ENCODE measurements at places on chromosomes 4 and X.

- no peak for DNase-seq
Measured at GRCh38 chrX:31223817-31224216, 152.0 kb upstream of the FTHL17 start.

DNA sequence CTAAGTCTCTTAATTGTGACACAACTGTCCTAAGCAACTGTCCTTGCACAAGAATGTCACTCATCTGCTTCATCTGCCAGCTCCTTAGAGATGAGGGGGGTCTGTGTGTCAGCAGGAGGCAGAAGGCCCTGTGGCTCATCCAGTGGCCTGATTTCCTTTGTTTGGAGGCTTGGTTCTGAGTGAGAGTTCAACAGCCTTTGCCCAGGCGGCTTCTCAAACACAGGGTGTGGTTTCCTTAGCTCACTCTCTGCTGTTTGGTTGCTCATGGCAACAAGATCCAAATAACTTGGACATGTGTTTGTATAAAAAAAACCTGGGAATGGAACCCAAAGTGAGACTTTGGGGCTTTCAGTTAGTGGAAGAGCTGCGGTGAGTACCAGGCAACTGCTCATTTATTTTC is 46.6 kb downstream of the MAP7D3 start:
- DNase-seq = peak; percentile 3

- no peak for DNase-seq
Measured at GRCh38 chr4:123840197-123840596, 443.6 kb downstream of the SPRY1 start.

DNA sequence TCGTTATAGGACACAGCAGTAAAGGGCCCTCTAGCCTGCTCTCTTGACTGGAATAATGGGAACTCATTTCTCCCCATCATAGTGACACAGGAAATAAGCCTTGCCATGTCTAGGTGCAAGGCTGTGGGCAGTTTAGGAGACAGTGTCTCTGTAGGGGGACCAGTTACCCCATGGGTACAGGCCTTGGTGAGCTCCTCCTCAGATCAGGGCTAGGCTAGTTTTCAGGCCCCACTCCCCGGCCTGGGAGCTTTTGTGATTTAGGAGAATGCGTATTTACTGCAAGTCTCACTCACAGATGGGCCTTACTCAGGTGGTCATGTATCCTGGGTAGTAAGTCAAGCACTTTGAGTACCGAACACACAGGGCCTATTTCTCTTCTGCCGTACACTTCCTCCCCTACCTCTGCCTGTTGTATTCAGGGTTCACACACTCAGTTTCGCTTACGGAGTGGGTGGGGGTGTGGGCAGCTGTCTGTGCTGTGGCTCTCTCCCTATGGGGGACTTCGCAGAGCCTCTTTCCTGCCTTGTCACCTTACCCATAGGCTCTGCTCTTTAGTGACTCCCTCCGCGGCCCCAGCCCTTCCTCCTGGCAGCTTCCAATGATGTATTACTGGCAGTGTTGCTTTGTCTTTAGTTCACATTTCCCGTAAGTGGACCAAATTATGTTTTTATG is 34.2 kb downstream of the FAM193A start:
- DNase-seq = no peak

- DNase-seq = no peak
Measured at GRCh38 chrX:16458208-16458607, 191.8 kb upstream of the S100G start.

DNA sequence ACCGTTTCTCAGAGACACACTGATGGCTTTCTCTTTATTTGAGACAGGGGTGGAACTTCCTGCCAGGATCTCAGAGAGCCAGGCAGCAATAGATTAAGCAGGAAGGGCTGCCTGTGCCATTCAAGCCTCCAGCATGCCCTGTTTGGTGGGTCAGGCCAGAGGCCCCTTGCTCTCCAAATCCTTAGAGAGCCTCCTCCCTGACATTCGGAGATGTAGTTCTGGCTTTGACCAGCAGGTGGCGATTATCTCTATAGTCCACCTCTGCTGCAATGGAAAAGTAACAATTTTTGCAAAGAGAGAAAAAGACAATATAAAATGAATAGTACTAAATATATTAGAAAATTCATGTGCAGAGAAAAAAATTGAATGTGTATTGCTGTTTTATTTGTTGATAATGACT is 93.9 kb downstream of the NXF2B start:
- DNase-seq = peak; percentile 63

DNA sequence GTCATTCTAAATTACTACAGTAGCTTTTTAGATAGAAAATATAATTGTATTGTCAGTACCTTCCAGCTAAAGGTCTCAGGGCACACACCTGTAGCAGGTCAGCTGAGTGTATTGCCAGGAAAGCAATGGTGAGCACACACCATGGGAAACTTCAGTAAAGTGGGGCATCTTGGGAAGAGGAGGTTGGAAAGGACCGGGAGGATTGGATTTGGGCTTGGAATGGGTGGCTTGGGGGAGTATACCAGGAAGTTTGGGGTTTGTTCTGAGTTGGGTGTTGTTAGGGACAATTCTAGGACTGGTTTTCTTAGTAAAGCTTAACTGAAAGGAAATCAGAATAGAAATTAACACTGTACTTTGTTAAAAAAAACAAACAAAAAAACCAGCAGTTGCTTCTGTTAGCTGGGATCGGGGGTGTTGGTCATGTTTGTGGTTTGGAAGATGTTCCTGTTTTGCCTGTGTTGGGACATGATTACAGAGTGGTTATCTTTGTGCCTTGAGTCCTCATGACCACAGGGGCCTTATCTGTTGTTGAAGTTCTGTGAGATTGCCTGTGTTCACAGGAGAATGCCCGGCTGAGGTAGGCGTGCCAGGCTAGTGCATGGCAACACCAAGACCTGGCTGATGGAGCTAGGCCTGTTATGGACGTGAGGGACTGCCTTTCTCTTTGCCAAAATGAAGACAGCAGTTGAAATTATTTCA is 35.1 kb downstream of the PRIMPOL start:
- no peak for DNase-seq

DNA sequence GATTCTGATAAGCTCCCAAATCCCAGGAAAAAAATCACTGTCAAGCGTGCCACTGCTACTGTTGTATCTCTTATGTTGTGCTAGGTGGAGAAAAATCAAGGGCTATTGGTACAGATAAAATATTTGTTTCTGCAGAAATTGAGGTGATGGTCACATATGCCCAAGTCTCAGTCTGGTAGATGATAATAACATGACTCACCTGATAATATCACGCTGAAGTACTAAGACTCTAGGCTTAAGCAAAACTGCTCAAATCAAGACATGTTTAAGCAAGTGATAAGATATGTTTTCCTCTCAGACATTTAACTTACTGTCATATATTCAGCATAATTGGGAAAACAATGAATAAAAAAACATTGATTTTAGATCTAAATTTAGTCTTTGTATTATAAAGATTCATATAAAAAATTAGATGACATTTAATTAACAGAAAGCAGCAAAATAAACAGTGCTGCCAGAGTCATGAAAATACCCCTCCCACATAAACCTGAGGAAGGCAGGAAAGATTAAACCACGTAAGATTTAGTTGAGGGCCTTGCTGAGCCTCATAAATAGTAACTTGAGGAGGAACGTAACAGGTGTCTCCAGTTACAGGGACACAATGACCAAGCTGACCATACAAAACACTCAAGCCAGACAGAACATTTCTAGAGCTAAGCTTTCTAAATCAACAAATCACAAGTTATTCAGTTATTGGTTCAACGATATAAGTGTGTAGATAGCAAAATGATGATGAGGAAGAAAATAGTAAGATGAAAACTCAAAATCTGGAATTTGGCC is 143.5 kb downstream of the CHM start:
- no peak for DNase-seq

DNA sequence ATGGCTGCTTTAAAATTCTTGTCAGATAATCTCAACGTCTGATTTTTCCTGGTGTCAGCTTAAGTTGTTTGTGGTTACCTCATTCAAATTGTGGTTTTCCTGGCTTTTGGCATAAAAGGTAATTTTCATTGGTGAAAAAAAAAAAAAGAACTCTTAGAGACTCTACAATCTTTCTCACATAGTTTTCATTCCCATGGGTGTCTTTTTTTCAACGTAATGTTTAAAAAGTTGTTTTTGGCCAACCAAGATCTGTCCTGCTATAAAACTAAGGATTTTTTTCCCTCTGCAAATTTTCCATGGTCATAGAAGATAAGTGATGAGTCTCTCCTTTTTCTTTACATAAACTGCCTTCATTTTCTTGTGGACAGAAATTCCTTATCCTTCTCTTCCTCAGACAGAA is 28.9 kb upstream of the RPS6KA6 start:
- DNase-seq = no peak

GRCh38 chrX:153830640-153831428 is 490 bp upstream of the PDZD4 start:
- DNase-seq = peak; percentile 48

DNA sequence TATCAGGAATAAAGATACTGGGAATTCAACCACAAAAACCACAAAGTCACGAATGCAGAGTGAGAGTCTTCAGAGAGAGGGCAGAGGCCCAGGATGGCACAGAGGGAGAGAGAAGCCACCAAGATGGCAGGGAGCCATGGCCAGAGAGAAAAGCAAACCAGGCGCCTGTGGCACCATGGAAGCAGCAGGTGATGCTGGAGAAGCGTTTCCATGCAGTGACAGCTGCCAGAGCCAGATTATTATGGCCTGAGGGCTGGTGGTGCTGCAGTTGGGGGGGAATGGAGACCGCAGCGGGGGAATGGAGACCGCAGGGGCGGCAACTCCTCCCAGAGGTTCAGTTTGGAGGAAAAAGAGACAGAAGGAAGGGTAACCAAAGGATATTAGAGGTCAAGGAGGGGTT is 5.8 kb downstream of the TAFAZZIN start:
- no peak for DNase-seq

DNA sequence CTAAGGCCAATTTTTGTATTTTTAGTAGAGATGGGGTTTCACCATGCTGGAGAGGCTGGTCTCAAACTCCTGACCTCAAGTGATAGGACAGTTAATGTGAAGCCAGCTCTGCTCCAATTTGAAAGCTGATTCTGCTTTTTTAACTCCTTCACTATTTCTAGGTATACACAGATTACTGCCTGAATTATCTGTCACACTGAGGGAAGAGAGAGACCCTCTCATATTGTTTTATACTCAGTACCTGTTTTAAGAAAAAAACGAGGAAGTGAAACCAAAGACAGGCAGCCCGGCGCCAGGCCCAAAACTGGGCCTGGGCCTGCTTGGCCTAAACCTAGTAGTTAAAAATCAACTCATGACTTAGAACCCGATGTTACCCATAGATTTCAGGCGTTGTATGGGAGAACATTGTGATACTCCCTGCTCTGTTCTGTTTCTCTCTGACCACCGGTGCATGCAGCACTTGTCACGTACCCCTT is 1601.5 kb upstream of the PCDH10 start:
- DNase-seq = no peak

GRCh38 chrX:51608126-51608525 is 10.6 kb downstream of the CENPVL3 start:
- no peak for DNase-seq

DNA sequence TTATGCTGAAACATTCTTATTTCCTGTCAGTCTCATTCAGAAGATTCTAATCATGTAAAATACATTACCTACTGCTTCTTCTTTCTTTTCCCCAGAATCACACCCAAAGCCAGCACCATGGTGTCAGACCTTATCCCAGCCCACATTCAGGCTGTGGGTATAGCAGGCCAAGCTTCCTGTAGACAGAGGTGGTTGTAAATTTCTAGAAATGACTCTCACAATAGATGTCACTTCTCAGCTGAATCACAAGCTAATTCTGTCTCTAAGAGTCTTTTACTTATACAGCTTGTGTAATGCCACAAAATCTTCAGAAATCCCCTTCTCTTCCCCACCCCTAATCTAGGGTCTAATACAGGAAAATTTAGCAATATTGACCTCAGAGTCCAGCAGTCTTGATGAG is 239.6 kb downstream of the PARM1 start:
- DNase-seq = no peak

DNA sequence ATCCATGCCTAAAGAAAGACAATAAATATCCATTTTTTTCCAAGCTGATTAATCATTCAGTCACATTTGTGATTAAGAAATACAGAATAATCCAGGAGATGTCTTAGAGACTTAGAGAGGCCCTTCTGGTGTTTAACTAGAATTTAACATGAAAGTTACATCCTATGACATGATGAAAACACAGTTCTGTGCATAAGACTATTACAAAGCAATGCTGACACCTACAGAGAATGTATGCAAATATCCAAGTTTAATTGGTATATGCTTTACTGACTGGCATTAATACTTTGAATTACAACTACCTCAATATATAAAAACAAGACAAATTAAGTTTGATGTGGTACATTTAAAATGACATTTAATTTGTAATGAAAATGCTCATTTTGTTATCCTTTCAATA is 17.8 kb upstream of the TLL1 start:
- no peak for DNase-seq

GRCh38 chr4:27132497-27132896 is 271.9 kb downstream of the STIM2 start:
- DNase-seq = no peak

DNA sequence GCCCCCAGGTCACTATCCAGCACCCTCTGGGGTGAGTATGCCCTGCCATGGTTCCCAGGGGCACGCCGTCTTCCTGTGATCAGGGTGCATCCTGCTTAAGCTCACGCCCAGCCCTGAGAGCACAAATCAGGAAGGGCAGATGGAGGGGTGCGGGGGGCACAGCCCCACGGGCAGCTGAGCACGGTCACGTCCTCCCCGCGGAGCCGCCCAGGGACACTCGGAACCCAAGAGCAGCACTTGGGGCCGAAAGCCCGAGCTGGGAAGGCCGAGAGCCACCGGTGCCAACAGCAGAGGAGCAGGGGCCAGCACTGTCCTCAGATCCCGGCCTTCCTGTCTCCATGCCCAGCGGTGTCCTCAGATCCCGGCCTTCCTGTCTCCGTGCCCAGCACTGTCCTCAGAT is 21.5 kb downstream of the NELFA start:
- DNase-seq = no peak

All from neural progenitor cell (in vitro differentiated cells).